ENCODE measurements at places on chromosomes 2 and 18. TPM values are rescaled to one million over a fixed set of nuclear protein-coding genes. Genes with fewer than 3 reads are reported as not detected.

NETO1 gene
- 0.74 TPM for total RNA-seq

MYO3B gene
- total RNA-seq = 0.32 TPM

DHRS9 gene
- 0.09 TPM for total RNA-seq

CAD gene
- total RNA-seq = 32.1 TPM

SIX3 gene
- total RNA-seq = not detected

SLC19A3 gene
- total RNA-seq = 0.18 TPM

DQX1 gene
- total RNA-seq = 0.32 TPM

LYG1 gene
- total RNA-seq = 0.14 TPM

SLC5A7 gene
- not detected for total RNA-seq

MYL12B gene
- total RNA-seq = 376 TPM

HNMT gene
- total RNA-seq = 24.9 TPM

MARCHF4 gene
- total RNA-seq = 10.8 TPM

UGT1A4 gene
- total RNA-seq = not detected

WNT6 gene
- total RNA-seq = not detected

GPR45 gene
- not detected for total RNA-seq

RESP18 gene
- total RNA-seq = not detected

CYS1 gene
- 0.37 TPM for total RNA-seq

SERPINB2 gene
- 4.8 TPM for total RNA-seq

PLCD4 gene
- total RNA-seq = 0.59 TPM

FOXI3 gene
- total RNA-seq = not detected

EHD3 gene
- total RNA-seq = 21.7 TPM

IL36G gene
- total RNA-seq = not detected

SDC1 gene
- total RNA-seq = 77.2 TPM

SLC9A4 gene
- total RNA-seq = not detected

ZAP70 gene
- total RNA-seq = 0.05 TPM

ANKRD29 gene
- 0.59 TPM for total RNA-seq

TMEM150A gene
- 11.7 TPM for total RNA-seq
